ENCODE measurements at places on chromosomes 6 and 20.

DNA sequence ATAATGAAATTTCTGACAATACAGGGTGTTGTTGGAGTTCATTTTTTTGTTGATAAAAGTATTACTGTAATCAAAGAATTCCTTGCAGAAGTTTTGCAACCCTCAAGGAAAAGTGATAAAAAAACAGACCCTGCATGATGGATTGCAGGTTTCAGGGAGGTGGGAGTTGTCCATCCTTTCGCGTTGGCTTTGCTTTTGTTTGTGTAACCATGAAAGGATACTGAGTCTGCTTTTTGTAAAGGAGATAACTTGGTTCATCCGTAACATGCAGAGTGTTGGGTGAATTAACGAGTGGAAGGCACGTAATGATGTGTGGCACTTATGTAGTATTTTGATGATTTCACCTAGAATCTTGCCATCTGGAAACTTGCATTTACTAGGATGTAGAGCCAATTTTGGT is 23.6 kb downstream of the FOXO3 start:
- no peak for DNase-seq

- no peak for DNase-seq
Observed at GRCh38 chr20:34078540-34078939, 33.5 kb downstream of the EIF2S2 start.

- DNase-seq = no peak
Observed at GRCh38 chr20:17823409-17824144, 123.8 kb downstream of the BANF2 start.

GRCh38 chr6:39530201-39530759 is 194.9 kb downstream of the KIF6 start:
- no peak for DNase-seq

- no peak for DNase-seq
Observed at GRCh38 chr20:12976720-12977309, 32.0 kb upstream of the SPTLC3 start.

DNA sequence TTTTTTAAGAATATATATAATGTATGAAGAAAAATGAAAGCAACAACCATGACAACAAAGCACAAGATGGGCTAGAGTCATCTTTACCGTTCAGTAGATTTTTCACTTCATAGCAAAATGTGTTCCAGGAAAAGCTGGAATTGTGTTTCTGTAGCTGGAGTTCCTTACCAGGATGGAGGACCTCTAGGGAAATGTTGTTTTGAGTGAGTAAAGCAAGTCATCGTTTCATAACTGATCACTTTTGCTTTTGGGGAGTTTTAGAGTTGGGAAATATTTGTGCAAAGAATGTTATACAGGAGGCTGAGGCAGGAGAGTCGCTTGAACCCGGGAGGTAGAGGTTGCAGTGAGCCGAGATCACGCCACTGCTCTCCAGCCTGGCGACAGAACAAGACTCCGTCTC is 151.6 kb downstream of the SASH1 start:
- no peak for DNase-seq

GRCh38 chr6:151075930-151076555 is 163.7 kb upstream of the AKAP12 start:
- no peak for DNase-seq

DNA sequence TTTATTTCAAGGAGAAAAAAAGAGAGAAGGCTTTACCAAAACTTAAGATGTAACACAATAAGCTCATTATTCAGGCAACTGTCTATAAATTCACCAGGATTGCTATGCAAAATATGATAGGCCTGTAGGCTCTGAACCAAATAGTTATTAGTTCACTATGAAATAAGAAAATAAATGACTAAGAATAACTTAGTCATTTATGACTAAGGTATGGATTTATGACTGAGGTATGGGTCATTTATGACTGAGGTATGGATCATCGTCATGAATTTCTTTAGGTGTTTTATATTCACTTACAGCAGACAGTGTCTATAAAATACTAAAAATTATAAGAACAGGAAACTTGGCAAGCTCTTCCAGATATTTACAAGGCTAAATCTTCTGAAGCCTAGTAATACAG is 52.1 kb upstream of the SNX9 start:
- DNase-seq = no peak

DNA sequence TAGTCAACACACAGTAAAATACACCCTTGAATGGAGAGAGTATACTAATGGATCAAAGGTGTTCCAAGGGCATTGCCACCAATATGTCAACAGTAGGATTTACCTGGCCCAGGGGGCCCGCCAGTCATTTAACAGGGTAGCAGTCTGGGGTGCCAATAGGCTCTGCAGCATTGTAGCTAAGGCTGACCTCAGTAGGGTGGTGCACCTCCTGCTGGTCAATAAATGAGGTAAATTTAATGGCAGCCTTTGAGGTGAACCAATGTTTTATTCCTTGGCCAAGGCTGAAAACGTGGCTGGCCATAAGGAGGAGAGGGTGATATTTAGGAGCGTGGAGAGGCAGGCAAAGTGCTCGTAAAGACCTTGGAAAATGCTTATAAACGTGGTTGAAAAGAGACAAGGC is 147.2 kb downstream of the RPS12 start:
- no peak for DNase-seq

GRCh38 chr20:9392892-9393857 is 121.2 kb upstream of the LAMP5 start:
- peak; percentile 68 for DNase-seq

- DNase-seq = no peak
Observed at GRCh38 chr20:57393321-57394120, 2.3 kb downstream of the RBM38 start.

DNA sequence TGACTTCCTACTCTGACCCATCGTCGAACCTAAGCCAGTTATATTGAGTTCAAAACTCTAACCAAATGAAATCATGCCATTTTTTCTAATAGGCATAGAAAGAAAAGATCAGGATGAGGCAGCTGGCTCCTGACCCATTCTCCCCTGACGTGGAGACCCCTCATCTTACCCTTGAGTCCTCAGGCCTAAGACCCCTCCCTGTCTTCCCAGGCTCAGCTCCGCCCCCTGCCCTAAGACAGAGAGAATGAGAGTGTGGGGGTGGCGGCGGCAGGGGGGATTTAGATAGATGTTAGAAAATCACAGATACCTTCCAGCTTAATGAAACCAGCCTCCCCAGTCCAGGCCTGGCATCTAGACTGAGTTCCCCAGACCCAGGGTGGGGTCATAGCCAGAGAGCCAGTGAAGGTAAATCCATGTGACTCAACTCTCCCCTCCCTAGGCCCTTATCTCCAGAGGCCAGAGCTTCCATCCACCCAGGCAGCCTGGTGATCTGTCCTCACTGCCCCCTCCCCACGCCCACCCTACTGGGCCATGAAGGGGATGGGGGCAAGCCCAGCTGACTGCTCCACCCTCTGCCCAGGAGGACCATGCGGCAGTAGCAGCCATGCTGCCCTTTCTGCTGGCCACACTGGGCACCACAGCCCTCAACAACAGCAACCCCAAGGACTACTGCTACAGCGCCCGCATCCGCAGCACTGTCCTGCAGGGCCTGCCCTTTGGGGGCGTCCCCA is 6.8 kb downstream of the TMEM63B start:
- DNase-seq = no peak

GRCh38 chr20:3606021-3606420 is 57.2 kb downstream of the GFRA4 start:
- DNase-seq = no peak

- DNase-seq = peak; percentile 8
Observed at GRCh38 chr6:112781241-112781640, 434.1 kb downstream of the RFPL4B start.

- DNase-seq = no peak
Observed at GRCh38 chr6:157281570-157281969, 41.7 kb downstream of the TMEM242 start.

DNA sequence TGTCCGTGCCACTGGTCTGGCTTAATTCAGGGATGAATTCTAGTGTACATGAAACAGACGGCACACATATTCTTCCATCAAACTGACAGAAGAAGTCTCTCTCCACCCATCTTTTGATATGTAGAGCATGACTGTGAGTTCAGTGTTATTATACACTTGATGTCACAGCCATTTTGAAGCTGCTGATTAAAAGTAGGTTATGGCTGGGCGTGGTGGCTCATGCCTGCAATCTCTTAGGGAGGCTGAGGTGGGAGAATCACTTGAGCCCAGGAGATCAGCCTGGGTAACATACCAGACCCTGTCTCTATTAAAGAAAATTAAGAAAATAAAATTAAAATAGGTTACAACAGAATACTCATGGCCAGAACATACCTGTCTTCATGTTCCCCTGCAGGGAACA is 20.7 kb downstream of the C6orf15 start:
- no peak for DNase-seq

DNA sequence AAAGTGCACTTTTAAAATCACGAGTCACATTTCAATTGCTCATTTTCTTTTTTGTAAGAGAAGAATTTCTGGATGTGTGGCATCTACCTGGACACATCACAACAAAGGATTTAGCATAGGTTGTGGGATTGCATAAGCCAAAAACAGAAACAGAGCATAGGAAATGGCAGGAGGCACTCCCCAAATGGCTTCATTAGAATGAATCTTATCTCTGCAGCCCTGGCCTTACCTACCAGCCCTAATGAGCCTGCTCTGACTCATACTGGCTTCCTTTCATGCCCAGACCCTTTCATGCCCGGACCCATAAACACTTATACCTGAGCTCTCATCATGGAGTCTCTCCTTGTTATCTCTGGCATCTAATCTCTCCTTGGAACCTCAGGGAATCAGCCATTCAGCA is 23.9 kb upstream of the SPTLC3 start:
- no peak for DNase-seq

Data from putamen (tissue), 1 donor.